Common myeloid progenitor, CD34-positive (primary cell): ENCODE measurements at places on chromosomes 2 and 18.

- peak; percentile 37 for DNase-seq
These were observed 24.8 kb downstream of the GALM start for GRCh38 chr2:38690499-38691420.

DNA sequence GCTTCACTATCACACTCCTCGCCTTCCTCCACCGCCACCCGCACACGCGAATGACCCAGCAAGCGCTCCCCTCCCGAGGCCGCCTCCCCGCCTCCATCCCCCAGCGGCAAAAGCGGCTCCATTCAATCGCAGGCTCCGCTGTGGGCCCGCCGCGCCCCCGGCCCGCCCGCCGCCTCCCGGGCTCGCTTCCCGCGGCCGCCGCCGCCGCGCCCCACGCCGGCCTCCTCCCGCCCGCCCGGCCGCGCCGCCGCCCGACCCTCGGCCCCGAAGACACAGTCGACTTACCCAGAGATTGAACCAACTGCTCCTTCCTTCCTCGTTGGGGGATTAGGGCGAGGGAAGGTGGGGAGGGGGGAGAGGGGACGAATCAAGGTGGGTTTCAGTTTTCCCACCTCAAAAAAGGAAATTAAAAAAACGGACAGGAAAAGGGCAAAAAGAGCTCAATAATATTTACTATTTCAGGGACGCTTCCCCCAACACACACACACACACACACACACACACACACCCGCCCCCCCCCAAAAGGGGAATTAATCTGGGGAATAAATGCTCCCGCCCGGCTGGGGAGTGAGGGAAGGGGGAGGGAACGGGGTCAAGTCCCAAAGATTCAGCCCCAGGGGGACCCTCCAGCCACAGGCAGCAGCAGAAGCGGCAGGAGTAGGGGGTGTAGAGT is 743 bp downstream of the XPO1 start:
- peak; percentile 37 for DNase-seq

DNA sequence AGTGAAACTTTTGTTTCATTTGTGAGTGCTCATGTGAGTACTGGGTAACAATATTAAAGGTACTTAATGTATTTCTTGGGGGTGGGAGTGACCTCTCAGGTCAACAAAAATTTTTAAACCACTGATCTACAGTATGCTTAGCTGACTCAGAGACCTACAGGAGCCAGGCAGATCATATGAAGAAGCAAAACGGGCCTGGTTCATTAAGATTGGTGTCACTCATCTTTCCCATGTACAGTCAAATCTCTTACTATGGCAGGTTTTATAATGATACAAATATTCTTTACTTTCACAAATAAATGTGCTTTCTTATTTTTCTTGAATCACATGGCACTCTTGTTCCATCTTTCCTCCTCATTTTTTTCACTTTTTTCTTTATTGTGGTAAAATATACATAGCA is 7.7 kb upstream of the TMSB10 start:
- no peak for DNase-seq

DNA sequence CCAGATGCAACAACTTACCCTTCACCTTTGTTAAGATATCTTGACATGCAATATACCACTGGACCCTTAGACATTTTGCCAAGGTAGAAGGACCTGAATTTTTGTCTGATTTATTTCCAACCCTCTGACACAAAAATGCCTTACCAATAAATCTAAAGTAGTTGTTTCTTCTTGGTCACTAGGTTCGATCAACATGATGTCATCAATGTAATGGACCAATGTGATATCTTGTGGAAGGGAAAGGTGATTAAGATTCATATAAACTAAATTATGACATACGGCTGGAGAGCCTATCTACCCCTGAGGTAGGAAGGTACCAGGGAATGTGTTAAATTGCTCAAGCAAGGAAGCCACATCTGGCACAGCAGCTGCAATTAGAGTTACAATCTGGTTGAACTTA is 67.7 kb upstream of the SERPINE2 start:
- DNase-seq: no peak

- DNase-seq: no peak
These were observed 267.6 kb downstream of the TMX3 start for GRCh38 chr18:68447286-68447685.

DNA sequence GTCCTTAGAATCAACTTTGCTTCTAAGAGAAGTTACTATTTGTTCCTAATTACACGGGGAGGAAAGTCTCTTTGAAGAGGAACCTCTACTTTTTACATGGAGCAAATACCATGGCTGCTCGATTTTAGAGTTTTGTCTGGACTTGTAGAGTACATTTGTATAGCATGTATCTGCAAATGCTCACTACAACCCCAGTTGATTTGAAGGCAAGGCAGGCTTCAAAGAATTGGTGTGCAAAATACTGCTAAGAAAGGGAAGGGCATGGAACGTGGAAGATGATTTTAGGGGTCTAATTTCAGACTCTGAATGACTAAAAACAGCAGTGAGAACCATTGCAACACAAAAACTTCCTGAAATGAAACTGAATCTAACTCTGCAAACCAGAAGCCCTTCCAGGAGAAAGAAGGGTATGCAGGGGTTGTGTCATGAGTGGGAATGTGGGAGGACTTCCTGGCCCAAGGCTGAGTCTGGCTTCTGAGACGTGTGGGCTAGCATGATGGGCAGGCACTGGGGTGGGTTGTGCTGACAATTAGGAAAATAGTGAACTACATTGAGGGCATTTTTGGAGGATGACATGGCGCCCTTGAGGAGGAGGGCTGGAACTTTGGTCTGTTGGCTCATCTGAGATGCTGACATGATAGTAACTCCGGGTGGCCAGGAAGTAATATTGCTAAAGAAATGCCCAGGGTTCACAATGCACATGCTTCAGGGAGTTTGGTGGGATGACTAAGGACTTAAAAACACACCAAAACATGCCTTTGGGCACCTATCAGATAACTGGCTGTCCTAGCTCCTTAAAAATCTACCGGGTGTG is 18.9 kb upstream of the IL1R2 start:
- no peak for DNase-seq

GRCh38 chr2:162574615-162575452 is 230.9 kb downstream of the GCA start:
- DNase-seq: no peak

GRCh38 chr2:20429528-20429927 is 17.3 kb upstream of the RHOB start:
- no peak for DNase-seq

- peak; percentile 24 for DNase-seq
These were observed 1.5 kb downstream of the SLC30A3 start for GRCh38 chr2:27261241-27261925.

DNA sequence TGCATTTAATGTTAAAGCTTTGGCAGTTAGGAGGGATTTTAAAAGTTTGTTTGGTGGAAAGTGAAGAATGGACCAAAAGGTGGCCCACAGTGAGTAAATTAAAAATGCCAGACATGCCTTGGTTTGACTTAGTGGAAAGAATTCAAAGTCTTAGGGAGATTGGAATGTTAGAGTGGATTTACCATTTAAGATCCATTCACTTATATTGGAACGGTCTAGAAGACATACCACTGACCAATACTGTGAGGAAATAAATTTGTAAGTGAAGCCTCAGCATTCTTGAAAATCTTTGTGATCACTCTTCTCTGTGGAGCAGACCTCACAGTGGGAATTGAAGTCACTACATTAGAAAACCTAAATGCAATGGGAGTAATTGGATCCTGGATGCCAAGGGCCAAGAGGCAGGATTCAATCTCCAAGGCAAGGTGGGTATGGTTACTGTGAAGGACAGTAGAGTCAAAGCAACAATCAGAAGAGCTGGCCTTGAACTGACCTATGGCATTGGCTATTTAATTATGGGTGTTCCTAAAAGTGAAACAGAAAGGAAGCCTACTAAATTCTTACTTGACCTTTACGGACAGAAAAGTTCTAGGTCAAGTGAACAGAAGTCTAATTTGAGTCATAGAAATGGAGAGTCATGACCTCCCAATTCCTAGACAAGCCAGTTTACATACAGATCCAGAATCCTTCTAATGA is 40.2 kb upstream of the VRK2 start:
- DNase-seq: no peak
